ENCODE measurements at places on chromosomes 7 and 10.

DNA sequence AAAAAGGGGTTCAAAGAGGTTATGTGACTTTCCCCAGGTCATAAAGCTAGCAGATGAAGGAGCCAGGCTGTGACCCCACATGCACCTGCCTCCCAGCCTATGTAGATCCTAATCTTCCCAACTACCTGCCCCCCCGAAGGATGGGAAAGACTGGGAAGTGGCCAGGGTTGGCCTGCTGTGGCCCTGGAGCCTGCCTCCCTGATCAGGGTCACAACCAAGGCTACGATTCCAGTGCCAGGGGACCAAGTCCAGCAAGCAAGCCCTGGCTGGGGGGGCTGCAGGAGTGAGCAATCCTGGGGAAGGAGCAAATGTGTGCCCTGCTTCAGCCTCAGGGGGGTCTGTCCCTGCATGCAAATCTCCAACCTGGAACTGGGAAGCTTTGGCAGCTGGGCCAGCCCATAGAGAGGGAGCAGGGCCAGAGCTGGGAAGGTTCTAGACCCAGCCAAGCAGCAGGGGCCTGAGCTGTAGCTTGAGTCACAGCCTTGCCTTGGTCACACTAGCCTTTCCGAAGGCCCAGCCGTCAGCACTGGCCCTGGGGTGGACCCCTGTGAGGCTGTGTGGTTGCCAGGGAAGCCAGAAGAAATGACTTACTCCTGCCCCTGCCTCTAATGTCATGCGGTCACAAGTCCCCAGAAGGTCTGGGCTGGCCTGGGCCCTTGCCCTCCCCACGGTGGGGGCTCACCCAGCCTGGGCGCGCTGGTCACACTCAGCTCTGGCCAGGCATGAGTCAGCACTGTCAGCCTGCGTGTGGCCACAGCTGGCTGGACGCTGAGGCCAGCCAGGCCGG lies 96.4 kb upstream of the ZMIZ1 start:
- DNase-seq, result peak; percentile 83

DNA sequence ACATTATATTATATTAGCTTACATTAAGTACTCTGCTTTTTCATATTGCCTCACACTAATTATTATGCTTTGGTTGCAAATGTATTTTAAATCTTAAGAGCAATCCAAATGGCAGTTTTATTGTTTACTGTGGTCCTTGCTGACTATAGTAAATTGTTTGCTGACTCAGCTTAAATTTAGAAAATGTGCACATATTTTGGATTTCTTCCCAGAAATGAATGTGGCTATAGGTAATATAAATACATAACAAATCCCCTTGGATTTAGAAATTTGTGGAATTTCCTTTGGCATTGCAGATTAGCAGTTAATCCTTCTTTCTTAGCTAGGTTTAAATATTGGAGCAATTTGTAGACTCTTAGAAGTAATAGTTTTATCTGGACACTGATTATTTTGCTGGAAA lies 565.8 kb downstream of the NRG3 start:
- no peak for DNase-seq

GRCh38 chr7:128783143-128783861 lies 7.7 kb upstream of the OPN1SW start:
- peak; percentile 82 for DNase-seq

DNA sequence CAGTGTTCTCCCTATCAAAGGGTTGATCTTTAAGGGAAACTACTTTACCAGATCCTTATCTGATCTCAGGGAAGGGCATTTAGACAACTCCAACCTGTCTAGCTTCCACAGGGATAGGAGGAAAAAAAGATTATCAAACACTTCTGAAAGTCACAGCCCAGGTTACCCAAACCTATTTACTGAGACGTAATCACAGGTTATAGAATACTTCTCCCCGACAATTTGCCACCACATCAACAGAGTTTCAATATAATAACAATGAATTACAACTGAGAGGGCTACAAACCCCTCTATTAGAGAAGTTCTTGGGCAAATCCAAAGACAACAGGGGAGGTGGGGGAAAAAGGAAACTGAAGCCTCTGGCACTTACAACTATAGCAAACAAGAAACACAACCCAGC lies 26.3 kb downstream of the CFAP70 start:
- DNase-seq, result no peak

DNA sequence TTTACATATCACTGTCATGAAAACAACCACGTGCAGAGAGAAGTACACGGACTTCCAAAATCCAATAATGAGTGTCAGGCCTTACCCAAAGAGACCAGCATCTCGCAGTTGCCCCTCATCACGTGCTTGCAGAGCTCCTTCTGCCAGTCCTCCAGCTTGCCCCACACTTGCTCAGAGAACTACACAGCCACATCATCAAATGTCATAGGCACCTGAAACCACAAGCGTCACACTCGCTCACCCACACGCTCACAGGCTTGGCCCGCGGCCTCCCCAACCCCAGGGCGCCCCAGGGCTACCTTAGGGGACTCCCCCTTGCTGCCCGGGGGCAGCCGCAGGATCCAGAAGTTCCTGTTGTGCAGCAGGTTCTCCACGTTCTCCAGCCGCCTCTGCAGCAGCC lies 123.4 kb upstream of the ZNF746 start:
- DNase-seq, result no peak

GRCh38 chr10:132241086-132241485 lies 54.3 kb downstream of the DPYSL4 start:
- DNase-seq, result no peak

- DNase-seq, result peak; percentile 18
These were observed 969 bp downstream of the SLC35G1 start for GRCh38 chr10:93894516-93895378.

DNA sequence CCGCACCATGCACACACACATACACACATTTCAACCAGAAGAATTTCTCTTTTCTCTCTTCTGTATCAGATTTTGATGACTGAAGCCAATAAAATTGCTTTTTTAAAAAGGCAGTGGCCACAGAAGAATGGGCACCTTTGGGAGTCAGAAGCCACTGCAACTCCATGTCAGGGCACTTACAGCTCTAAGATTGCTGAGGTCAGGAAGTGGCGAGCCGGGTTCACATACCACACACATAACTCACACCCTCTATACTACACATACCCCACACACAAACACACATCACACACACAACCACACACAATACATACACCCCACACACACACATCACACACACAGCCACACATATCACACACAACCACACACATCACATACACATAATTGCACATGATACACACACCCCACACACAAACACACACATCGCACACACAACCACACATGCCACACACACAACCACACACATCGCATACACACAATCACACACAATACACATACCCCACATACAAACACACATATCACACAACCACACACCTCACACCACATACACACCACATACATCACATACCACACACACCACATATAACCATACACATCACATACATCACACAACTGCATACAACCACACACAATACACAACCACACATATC lies 31.2 kb downstream of the GPRIN2 start:
- peak; percentile 65 for DNase-seq

- DNase-seq, result peak; percentile 56
These were observed 64.4 kb downstream of the BPGM start for GRCh38 chr7:134710854-134711624.

DNA sequence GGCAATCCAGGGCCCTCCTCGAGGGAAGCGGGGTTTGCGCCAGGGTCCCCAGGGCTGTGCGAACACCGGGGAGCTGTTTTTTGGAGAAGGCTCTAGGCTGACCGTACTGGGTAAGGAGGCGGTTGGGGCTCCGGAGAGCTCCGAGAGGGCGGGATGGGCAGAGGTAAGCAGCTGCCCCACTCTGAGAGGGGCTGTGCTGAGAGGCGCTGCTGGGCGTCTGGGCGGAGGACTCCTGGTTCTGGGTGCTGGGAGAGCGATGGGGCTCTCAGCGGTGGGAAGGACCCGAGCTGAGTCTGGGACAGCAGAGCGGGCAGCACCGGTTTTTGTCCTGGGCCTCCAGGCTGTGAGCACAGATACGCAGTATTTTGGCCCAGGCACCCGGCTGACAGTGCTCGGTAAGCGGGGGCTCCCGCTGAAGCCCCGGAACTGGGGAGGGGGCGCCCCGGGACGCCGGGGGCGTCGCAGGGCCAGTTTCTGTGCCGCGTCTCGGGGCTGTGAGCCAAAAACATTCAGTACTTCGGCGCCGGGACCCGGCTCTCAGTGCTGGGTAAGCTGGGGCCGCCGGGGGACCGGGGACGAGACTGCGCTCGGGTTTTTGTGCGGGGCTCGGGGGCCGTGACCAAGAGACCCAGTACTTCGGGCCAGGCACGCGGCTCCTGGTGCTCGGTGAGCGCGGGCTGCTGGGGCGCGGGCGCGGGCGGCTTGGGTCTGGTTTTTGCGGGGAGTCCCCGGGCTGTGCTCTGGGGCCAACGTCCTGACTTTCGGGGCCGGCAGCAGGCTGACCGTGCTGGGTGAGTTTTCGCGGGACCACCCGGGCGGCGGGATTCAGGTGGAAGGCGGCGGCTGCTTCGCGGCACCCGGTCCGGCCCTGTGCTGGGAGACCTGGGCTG lies 26.0 kb downstream of the PRSS2 start:
- DNase-seq, result peak; percentile 21

Measured in astrocyte of the hippocampus (primary cell).